AG09309 (cell line): ENCODE measurements at places on chromosomes 5 and 9.

DNA sequence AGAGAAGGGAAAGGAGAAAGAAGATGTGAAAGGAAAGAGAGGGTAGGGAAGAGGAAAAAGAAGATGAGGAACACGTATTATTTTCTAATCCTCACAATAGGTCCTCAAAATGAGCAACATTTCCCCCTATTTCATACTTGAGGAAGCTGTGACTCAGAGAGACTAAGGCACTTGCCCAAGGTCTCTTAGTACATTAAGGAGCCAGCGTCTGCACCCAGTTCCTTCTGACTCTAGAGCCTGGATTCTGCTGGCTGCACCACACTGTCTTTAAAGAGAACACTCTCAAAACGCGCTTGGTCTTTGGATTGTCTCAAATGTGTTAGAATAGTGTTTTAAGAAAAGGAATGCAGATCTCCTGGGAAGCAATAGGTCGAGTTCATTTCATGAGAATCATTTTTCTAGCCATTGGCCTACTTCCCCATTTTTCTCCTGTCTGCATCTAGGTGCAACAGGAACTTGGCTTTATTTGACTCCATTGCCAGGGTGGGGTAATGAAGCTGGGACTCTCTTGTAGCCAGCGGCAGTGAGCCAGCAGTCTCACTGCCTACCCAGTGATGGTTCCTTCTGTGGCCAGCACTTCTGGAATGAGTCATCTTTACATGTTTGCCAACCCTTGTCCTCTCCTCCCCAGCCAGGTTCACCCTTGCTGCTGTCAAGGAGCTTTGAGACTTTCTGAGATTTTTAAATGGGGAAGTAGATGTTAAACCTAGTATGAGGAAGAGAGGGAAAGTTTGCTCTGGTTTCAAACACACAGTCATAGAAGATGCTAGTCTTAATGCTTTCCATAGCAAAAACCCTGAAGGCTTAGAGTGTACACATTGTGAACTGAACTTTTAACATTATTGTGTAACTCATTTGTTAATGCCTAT is 82.7 kb downstream of the DOCK8 start:
- no peak for DNase-seq

- DNase-seq: no peak
These were observed at the start of gene MAMDC4 for GRCh38 chr9:136851941-136852663. Gene MAMDC4, plus strand, starts transcription at chr9:136852346. Its CDS starts 71 bp downstream, at chr9:136852417.

- no peak for DNase-seq
These were observed 181.3 kb upstream of the ZNF608 start for GRCh38 chr5:124927735-124928134.

DNA sequence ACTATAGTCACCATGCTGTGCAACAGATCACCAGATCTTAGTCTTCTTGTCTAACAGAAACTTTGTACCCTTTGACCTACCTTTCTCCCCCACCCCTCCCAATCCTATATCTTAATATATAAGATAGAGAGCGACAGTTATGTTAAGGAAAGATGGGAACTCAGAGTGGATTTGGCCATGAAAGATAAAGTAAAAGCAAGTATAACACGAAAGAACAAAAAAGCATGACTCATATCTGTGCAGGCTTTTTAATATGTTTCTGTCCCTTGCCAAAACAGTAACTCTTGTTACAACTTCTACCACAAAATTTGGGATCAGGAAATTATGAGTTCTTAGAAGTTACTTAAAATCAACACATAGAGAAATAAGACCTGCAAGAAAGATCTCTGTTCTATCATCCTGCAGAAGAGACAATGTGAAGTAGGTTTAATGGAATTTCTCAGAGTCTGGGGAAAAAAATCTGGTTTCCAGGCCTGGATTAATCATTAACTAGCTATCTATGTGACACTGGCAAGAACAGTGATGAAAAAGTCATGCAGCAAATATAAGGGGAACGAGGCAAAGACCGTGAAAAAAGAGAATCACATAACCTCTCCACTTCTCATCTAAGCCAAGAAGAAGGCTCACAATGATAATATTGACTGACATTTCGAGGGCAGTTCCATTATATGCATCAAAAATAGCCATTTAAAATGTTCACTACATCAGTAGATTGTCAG is 18.6 kb downstream of the BAAT start:
- DNase-seq: peak; percentile 11

GRCh38 chr5:36875051-36875789 is 1.3 kb upstream of the NIPBL start:
- DNase-seq: no peak

DNA sequence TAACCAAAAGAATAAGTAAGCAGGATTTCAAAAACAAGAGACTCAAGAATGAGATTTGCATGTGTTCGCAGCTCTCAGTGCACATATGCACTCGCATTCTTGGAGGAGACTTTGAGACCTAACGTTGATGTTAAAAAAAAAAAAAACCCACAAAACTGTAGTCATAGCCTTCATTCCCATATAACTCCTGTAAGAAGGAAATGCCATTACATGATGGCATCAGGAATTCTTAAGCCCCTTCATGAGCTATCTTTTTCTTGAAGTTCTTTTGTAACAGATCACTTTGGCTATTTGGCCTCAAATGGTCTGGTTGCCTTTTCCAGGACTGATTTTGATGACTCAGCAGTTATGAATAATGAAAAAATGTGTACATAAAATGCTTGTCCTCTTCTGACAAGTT is 113.8 kb downstream of the ALDH1A1 start:
- no peak for DNase-seq

GRCh38 chr9:125654121-125654520 is 52.9 kb downstream of the MAPKAP1 start:
- DNase-seq: no peak
